ENCODE measurements at places on chromosomes 5 and 9.

GRCh38 chr5:168307925-168308584, 16.6 kb downstream of the WWC1 start:
- DNase-seq: no peak

GRCh38 chr5:102223542-102224477, 72.3 kb downstream of the SLCO4C1 start:
- DNase-seq: no peak

DNA sequence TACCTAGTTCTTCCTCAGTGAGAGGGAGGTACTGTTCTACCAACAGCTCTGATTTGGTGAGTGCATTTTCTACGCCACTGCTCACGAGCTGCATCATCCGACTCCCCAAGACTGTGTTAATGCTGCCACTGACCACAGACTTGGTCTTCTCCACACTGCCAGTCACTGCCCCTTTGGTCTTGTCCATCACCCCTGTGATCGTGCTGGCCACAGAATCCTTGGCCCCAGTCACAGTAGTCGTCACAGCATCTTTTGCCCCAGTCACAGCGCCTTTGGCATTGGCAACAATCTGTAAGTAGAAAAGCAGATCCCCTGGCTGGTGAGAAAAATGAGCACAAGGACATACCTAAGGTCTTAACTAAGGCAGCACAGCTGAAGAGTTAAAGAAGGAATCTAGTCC, 6.4 kb downstream of the PLIN2 start:
- DNase-seq: no peak

DNA sequence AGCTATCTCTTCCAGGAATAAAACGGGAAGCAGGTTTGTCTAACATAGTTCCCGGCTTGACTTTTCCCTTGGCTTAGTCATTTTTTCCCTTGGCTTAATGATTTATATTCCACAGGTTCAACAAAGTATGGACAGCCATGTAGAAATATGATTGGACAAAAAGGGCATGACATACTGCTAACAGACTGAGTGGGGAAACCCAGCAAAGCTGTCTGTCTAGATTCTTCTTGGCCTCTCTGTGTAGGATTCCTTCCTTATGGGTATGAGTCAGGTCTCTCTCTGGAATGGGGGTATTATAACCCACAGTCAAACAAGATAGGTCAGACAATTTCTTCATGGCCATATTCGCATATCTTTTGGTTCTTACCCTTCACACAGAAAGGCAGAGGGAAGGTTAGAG, 5.7 kb upstream of the MTAP start:
- no peak for DNase-seq

DNA sequence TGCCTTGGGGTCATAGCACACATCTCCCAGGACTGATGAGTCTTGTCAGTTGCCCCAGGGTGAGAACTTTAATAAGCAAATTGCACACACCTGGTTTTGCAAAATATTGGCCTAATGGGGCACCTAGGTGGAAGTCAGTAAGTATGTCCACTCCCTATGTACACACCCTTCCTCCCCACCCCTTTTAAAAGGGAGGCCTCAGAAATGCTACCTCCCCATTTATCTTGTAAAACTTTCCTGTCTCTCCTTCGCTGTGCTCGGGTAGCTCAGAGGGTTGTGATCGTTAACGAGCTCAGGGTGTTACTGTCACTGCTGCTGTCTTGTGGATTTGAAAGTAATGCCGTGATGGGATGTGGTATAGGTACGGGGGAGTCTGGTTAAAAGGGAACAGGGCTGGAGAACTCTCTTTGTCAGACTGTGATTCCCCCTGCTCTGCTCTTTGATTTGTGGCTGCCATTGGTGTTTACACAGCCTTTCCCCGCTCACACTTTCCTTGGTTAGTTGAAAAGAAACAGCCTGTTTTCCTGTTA, 26.2 kb downstream of the ZNF462 start:
- no peak for DNase-seq

GRCh38 chr9:106697390-106697749, 165.6 kb upstream of the ZNF462 start:
- no peak for DNase-seq

GRCh38 chr5:68443091-68443490, 227.5 kb downstream of the PIK3R1 start:
- no peak for DNase-seq

GRCh38 chr9:136951541-136952320, at the start of gene LCN12:
LCN12 (plus strand) TSS chr9:136952273; CDS start chr9:136952328, 55 bp downstream.
- DNase-seq: no peak

DNA sequence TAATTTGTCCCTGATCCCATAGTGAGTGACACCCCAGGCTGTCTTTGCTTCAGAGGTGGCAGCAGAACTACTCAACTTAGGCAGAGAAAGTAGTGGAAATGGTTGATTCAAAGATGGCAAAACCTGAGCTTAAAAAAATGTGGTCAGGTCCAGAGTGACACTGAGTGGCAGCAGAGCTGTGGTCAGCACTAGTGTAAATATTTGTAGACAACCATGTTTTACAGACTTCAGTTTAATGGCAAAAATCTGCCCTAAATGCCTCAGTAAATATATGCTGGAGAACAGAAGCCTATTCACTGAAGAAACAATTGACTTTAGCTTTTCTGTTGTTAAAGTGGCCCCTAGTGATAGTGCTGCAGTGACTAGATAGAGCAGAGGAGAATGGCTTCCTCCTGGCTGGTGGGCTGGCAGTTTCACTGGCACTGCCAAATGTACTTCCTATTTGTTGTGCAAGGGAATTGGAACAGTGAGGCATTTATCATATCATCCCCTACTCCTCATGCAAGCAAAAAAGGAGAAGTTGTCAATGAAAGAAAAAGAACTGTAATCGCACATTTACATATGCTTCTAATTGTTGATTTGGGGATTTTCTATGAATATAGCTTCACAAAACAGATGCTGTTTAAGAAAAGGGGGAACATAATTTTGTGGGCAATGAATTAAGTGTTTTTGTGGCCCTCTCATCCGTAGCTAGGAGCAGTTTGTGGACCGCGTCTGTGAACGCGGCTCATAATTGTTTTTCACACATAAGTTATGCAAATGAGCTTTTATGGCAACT, 12.0 kb downstream of the PBX3 start:
- no peak for DNase-seq

DNA sequence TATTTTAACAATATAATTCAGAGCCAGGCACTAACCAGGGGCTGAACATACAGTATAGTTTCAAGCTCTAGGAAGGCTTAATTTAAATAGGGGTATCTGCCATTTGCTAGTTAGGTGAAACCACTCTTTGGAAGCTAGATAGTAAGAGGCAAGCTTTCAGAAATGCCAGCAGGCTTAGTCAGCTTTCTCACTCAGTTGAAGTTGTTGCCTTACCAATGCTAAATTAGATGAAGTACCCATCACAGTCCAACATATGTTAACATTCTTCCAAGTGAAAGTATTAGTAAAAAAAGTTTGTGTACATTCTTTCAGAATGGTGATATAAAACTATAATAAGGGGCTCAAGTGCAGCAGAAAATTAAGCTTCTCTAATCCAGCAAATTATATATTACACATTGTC, 215.0 kb downstream of the CNTLN start:
- no peak for DNase-seq

GRCh38 chr9:19409401-19410194, 789 bp downstream of the ACER2 start:
- no peak for DNase-seq

- DNase-seq: no peak
These were observed 1.0 kb downstream of the PRDM6 start for GRCh38 chr5:123089914-123090660.

DNA sequence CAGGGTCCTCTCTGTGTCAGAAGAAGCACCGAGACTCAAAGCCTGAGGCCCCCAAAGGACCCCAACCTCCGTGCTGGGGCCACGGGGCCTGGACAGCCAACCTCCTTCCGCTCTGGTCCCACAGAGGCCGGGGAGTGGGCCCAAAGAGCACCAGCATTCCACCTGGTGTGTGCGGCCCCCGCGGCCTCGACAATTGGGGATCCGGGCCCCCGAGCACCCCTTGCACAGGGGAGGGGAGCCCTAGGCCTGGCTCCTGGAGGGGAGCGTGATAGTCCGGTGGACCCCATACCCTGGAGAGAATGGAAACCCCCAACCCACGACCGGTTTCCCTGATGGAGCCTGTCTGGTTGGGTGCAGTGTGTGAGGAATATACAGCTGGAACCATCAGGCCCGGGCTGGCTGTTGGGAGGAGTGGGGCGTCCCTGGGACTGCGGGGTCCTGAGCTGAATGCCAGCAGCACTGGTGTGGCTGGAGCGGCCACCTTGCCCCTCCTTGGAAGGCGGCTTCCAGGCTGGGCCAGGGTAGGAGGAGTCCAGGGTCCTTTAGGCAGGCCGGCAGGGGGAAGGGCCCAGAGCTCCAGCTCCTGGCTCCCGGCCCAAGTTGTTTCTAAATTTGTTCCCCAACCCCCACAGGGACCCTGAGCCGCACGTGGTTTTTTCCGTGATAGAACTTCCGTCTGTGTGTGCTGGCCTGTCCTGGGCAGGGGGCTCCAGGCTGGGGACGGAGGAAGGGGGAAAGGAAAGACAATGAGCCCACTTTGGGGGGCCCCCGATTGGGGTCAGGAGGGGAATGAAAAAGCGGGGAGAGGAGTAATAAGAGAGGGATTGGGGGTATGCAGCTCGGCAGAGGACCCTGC, 825 bp upstream of the TOR4A start:
- no peak for DNase-seq

DNA sequence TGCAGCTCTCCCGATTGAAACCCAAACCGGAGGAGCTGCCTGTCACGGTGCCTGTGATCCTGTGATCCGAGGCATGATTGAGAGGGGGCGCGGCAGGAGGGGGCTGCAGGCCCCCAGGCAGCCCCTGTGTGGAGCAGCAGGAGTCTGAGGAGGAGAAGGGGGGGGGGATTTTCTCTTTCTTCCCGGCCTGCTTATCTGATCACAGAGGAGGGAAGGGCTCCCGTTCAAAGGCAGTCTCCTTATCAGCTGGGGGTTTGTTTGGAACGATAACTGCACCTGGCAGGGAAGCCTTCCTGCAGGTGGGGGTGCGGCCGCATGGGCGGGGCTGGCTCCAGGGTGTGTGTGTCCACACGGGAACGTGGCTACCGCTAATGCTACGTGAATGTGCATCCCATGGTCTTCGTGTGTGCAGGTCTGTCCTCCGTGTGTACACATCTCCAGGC, 38.4 kb downstream of the LMX1B start:
- no peak for DNase-seq

DNA sequence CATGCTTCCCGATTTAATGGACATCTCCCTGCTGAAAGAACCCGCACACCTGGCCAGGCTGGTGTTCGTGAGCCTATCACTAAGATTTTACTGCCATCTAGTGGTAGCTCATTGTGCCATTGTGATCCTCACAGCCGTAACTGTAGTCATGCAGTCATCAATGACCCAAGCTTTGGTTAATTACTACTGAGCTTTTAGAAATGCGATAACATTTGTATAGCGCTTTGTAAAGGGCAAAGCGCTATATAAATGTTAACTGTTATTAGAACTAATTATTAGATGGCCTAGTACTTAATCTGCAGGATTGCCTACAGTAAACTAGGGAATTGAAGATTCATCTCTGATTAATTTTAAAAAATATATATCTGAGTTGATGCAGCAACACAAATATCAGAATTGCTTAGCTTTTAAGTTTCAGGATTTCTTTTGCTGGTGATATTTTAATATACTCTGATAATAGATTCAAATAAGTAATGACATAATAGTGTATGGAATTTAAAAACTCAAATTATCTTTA, 90.2 kb downstream of the HACD4 start:
- DNase-seq: no peak

DNA sequence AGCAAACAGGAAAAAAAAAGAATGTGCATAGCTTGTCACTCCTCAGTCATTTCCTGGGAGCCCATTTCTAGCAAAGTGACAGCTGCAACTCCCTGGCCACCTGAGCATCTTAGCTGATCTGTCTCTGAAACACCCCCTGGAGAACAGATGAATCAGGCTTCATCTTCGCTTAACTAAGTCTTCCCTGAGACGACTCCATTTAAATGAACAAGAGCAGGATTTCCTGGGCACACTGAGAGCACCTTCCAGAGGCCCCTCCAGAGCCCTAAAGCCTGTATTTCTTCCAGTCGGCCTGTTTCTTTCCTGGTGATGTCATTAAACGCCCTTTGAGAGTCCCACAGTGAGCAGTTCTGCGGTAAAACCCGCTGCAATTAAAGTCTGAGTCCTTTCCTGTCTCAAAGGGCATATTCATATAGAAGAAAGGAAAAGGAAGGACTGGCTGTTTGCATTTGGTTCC, 13.9 kb downstream of the TGFBI start:
- DNase-seq: no peak

DNA sequence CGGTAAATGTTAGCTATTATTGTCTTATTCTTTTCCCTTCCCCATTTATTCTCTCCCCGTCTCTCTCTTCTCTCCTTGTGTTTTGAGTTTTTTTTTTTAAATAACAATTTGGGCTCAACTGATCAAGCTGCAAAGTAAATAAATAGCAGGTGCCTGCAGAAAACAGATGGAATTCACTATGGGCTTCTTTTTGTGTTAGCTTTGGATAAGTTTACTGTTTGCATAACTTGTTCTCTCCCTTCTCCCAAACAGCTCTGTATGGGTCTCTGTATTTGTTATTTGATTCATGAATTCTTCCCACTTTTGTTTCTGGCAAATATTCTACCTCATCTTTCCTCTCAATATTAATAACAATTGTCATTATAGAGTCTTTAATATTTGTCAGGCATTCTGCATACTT, 111.8 kb upstream of the ASTN2 start:
- no peak for DNase-seq

- no peak for DNase-seq
These were observed 146.9 kb upstream of the SLC1A3 start for GRCh38 chr5:36459176-36460135.

DNA sequence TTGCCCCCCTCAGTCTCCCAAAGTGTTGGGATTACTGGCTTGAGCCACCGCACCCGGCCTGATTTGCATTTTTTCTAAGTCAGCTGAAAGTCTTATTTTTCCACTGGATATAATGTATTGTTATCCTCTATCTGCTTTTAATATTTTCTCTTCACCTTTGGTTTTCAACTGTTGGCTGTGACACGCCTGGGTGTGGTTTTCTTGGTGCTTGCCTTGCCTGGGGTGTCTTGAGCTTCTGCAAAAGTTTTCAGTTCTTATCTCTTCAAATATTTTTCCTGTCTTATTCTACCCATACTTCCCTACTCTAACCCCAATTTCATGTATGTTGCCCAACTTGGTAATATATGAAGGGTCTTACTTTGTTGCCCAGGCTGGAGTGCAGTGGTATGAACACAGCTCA, 4.3 kb upstream of the MXD3 start:
- no peak for DNase-seq

- no peak for DNase-seq
These were observed 15.3 kb downstream of the AP3S1 start for GRCh38 chr5:115857057-115857479.

DNA sequence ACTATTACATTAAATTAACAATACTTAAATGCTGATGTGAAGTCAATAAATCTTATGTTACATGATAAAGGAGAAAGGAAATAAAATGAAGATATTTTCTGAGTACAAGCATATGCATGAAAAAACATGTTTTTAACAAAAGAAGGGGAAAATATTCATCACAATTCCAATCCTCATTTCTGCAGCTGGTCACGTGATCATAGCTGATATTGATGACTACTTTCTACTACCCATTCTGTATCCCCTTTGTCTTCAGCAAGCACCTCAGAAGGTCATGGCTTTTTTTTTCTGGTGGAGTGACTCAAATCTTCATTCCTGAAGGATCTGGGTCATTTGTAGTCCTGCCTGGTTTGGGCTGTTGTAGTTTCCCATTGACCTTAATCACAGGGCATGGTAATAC, 90.9 kb downstream of the CDO1 start:
- DNase-seq: no peak

Data from BJ (cell line).